ENCODE measurements at places on chromosomes 1 and 21. TPM values are rescaled to one million over a fixed set of nuclear protein-coding genes. Genes with fewer than 3 reads are reported as not detected.

ADAMTS4 gene
- 1.5 TPM for total RNA-seq

LHX8 gene
- total RNA-seq: not detected

C1QB gene
- total RNA-seq: not detected

HSF2BP gene
- total RNA-seq: 2.6 TPM

NMNAT1 gene
- total RNA-seq: 6.9 TPM

CNR2 gene
- not detected for total RNA-seq

AMPD1 gene
- not detected for total RNA-seq

PATJ gene
- total RNA-seq: 19.6 TPM

Data from hair follicular keratinocyte (primary cell).